H7 (cell line): ENCODE measurements at places on chromosomes 3 and 15. TPM values are rescaled to one million over a fixed set of nuclear protein-coding genes. Genes with fewer than 3 reads are reported as not detected.

TMEM207 gene
- total RNA-seq, result not detected in 2 replicates

MESP2 gene
- 2.0 TPM in 2 replicates for total RNA-seq

SLC9C1 gene
- total RNA-seq, result 0.38 and 0.41 TPM in 2 replicates

GPR15 gene
- total RNA-seq, result not detected in 2 replicates

WNT7A gene
- 0.04 and 0.07 TPM in 2 replicates for total RNA-seq

TRIM59 gene
- total RNA-seq, result 32.6 and 42.3 TPM in 2 replicates

STXBP5L gene
- 1.5 and 1.7 TPM in 2 replicates for total RNA-seq

GPX1 gene
- 222 and 298 TPM in 2 replicates for total RNA-seq

ACAN gene
- total RNA-seq, result 0.33 and 0.59 TPM in 2 replicates

ERC2 gene
- 2.4 and 7.9 TPM in 2 replicates for total RNA-seq

RBM6 gene
- total RNA-seq, result 41.6 and 72.7 TPM in 2 replicates

WDR93 gene
- total RNA-seq, result not detected in 2 replicates

NMB gene
- total RNA-seq, result 13.5 and 19.4 TPM in 2 replicates

TBCCD1 gene
- total RNA-seq, result 15.2 and 19.6 TPM in 2 replicates

CTXN2 gene
- total RNA-seq, result 0.07 TPM in 1 of 2 replicates, not detected in the other

CCR3 gene
- total RNA-seq, result not detected in 2 replicates

GOLGA8G gene
- total RNA-seq, result not detected in 2 replicates

EFCAB12 gene
- 0.10 and 0.44 TPM in 2 replicates for total RNA-seq

HAPLN3 gene
- total RNA-seq, result 8.1 and 11.5 TPM in 2 replicates

STRIT1 gene
- not detected in 2 replicates for total RNA-seq

UBAP1L gene
- 0.14 and 1.6 TPM in 2 replicates for total RNA-seq

C3orf70 gene
- total RNA-seq, result 0.63 and 1.1 TPM in 2 replicates

OSTN gene
- total RNA-seq, result not detected in 2 replicates

GTF2E1 gene
- total RNA-seq, result 65.2 and 69.1 TPM in 2 replicates

SLC12A8 gene
- total RNA-seq, result 9.3 and 9.7 TPM in 2 replicates

C3orf20 gene
- total RNA-seq, result 0.04 and 0.07 TPM in 2 replicates

BDH1 gene
- total RNA-seq, result 25.3 and 25.7 TPM in 2 replicates

ADCY5 gene
- 2.4 and 5.1 TPM in 2 replicates for total RNA-seq

SEMA5B gene
- 16.4 and 22.4 TPM in 2 replicates for total RNA-seq

IL5RA gene
- not detected in 2 replicates for total RNA-seq

GOLGA8O gene
- total RNA-seq, result 0.10 and 0.15 TPM in 2 replicates

TERC gene
- total RNA-seq, result 217 and 361 TPM in 2 replicates

OSBPL10 gene
- 24.1 and 29.9 TPM in 2 replicates for total RNA-seq

HRG gene
- 0.14 TPM in 1 of 2 replicates, not detected in the other for total RNA-seq

ANKRD34C gene
- total RNA-seq, result not detected in 2 replicates

TOPAZ1 gene
- total RNA-seq, result not detected in 2 replicates

PPP4R2 gene
- total RNA-seq, result 54.1 and 63.2 TPM in 2 replicates

KBTBD13 gene
- 0.17 TPM in 1 of 2 replicates, not detected in the other for total RNA-seq

PLA2G4D gene
- total RNA-seq, result 0.11 and 0.17 TPM in 2 replicates

IREB2 gene
- 37.6 and 49.9 TPM in 2 replicates for total RNA-seq

SOX14 gene
- 0.52 and 1.2 TPM in 2 replicates for total RNA-seq

SYNPR gene
- total RNA-seq, result 0.24 and 1.4 TPM in 2 replicates

NRROS gene
- 5.3 and 5.7 TPM in 2 replicates for total RNA-seq
